Cardiac muscle cell (in vitro differentiated cells and primary cell): ENCODE measurements at places on chromosomes 1 and 21. TPM values are rescaled to one million over a fixed set of nuclear protein-coding genes. Genes with fewer than 3 reads are reported as not detected.

DNA sequence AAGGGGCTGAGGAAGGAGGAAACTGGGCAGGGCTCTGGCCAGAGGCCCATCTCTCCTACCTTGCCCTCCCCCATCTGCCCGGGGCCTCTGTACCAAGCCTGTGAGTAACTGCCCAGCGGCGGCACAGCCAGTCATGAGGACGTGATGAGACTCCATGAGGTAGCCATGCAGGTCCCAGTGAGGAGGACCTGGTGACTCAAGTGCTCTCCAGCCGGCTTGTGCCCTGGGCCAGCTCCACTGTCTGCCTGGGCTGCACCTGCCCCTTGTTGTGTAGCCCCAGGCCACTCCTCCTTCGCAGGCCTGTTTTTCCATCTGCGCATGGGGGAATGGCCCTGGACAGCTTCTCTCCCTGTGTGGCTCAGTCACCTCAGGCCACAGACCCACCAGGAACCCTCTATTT is 42.0 kb upstream of the PADI1 start:
- DNase-seq = no peak

Gene AMPD1
- not detected in 2 replicates for total RNA-seq

Gene PIK3CD
- 4.7 and 7.9 TPM in 2 replicates for total RNA-seq

Gene TFF2
- not detected in 2 replicates for total RNA-seq

Gene FCAMR
- total RNA-seq = not detected in 2 replicates
